HFFc6 (cell line): ENCODE measurements at places on chromosomes 1 and 21. TPM values are rescaled to one million over a fixed set of nuclear protein-coding genes. Genes with fewer than 3 reads are reported as not detected.

DNA sequence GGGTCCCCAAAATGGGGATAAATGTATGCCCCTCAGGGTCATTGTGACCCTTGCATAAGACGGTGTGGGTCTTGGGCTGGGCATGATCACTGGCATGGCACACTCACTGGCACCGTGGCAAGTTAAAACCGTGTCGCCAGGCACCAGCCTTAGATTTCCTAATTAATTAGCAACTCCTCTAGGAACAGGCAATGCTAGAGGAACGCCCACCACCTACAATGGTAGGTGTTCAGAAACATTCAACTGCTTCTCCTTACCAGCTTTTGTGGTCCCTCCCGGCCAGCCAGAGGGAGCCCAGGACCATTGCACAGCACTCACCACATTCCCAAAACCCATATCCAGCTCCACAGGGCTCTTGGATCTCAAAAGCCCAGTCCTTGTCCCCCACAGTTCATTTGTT, 36.4 kb downstream of the EPHA2 start:
- peaks cover 55% of the 10 kb centered on the region for H3K4me1 ChIP-seq
- H3K27me3 ChIP-seq, result peaks cover 20% of the 10 kb centered on the region
- peaks cover 14% of the 10 kb centered on the region for H3K36me3 ChIP-seq
- DNase-seq, result no peak
- no peak overlapping the region for H3K27ac ChIP-seq

GRCh38 chr1:170494369-170494768, 37.6 kb upstream of the GORAB start:
- H3K27me3 ChIP-seq, result no peaks in the 10 kb centered on the region
- DNase-seq, result no peak
- H3K36me3 ChIP-seq, result no peaks in the 10 kb centered on the region
- H3K4me1 ChIP-seq, result peaks cover 18% of the 10 kb centered on the region

- peaks cover 32% of the 10 kb centered on the region for H3K27me3 ChIP-seq
- H3K27ac ChIP-seq, result no peak overlapping the region
- peaks cover 17% of the 10 kb centered on the region; the same call in 1 of the 2 replicates for H3K4me1 ChIP-seq
- no peaks in the 10 kb centered on the region for H3K36me3 ChIP-seq
- DNase-seq, result no peak
- H3K4me3 ChIP-seq, result no peak overlapping the region
These were observed 20.4 kb upstream of the SLAMF9 start for GRCh38 chr1:159974350-159974965.

DNA sequence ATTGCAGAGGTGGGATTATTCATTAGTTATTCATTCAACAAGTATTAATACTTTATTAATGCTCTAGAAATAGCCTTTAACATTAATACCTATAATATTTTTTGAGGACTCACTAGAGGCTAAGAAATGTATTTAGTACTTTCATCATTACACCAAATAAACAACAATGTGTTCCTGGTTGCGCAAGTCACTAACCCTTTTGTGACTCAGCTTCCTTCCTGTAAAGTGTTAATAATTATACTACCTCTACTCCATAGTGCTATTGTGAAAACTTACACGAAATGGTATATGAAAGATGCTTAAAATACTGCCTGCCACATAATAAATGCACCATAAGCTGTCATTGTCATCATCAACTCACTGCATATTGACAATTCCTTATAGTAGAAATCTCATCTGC, 431.0 kb downstream of the DPYD start:
- H3K27me3 ChIP-seq, result no peaks in the 10 kb centered on the region
- no peak overlapping the region for H3K4me3 ChIP-seq
- peaks cover 21% of the 10 kb centered on the region for H3K4me1 ChIP-seq
- peak; percentile 9 for DNase-seq

DNA sequence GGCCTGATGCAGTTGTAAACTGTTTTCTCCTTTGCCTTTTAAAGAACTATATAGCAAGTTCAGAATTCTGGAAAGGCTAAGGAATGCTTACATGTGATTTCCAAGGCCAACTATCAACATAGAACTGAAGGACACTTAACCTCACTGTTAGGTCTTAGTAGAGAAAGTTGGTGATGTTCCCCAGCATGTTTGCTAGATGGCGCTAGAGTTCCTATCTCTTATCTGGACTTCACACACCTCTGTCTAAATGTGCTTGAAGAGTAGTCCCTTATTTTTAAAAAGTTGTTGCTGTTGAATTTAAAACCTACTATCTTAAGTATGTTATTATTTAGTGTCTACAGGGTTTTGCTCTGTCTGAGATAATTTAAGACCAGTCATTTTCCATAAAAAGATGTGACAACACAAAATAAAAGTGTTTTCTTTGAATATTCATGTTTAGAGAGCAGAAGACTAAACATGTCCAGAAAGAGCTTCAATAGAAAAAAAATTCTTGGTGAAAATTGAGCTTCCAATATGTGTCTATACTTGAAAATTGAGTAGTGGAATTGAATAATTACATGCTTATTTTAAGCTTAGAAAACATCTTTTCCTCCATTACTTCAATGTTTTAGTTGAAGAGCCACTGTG, 237.3 kb downstream of the S1PR1 start:
- no peak overlapping the region for H3K27ac ChIP-seq
- no peak overlapping the region for H3K4me3 ChIP-seq
- H3K27me3 ChIP-seq, result peaks cover 1% of the 10 kb centered on the region; the same call in 1 of the 2 replicates
- no peaks in the 10 kb centered on the region for H3K4me1 ChIP-seq
- H3K36me3 ChIP-seq, result no peaks in the 10 kb centered on the region
- DNase-seq, result no peak

GRCh38 chr21:36428761-36429432, 43.7 kb downstream of the CHAF1B start:
- H3K27me3 ChIP-seq, result no peaks in the 10 kb centered on the region
- peaks cover 36% of the 10 kb centered on the region for H3K4me1 ChIP-seq
- no peak for DNase-seq

DNA sequence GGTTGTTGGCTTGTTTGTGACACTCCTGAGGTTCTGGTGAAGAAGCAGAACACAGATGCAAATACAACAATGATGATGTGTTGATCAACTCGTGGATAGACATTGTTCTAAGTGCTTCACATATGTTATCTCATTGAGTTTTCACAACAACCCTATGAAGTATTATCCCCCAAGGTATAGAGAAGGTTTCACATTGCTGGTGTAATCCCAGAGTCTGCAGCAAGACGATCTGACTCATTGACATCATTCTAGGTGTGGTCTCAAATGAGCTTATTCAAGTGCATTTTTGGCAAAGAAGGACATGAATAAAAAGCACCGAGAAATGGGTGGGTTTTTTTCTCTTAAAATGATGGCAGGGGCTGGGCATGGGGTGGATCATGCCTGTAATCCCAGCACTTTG, 64.1 kb upstream of the SCAF4 start:
- no peak overlapping the region for H3K4me3 ChIP-seq
- H3K27ac ChIP-seq, result no peak overlapping the region
- H3K36me3 ChIP-seq, result no peaks in the 10 kb centered on the region
- H3K4me1 ChIP-seq, result no peaks in the 10 kb centered on the region

GRCh38 chr1:222417264-222417663, 130.6 kb downstream of the HHIPL2 start:
- no peaks in the 10 kb centered on the region for H3K36me3 ChIP-seq
- no peak overlapping the region for H3K27ac ChIP-seq
- no peak for DNase-seq
- no peak overlapping the region for H3K4me3 ChIP-seq
- peaks cover 16% of the 10 kb centered on the region for H3K27me3 ChIP-seq
- H3K4me1 ChIP-seq, result peaks cover 5% of the 10 kb centered on the region; the same call in 1 of the 2 replicates

DNA sequence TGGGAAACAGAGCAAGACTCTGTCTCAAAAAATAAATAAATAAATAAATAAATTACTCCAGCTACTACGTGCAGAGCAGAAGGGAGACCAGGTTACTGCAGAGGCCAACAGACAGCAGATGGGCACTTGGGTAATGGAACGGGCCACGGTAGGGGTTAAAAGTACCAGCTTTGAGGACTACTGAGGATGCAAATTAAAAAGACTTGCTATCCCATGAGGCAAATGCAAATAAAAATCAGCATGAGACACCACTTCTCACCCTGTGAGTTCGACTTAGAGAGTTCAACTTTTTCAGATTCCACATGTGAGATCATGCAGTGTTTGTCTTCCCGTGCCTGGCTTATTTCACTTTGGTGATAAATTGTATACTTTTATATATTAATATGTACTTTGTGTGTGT, 6.6 kb downstream of the SLC2A5 start:
- no peak overlapping the region for H3K27ac ChIP-seq
- peaks cover 43% of the 10 kb centered on the region for H3K4me1 ChIP-seq
- H3K4me3 ChIP-seq, result no peak overlapping the region
- H3K36me3 ChIP-seq, result 0 out of 2 replicates have a peak, but pooled peaks cover 4% of the 10 kb centered on the region
- peaks cover 3% of the 10 kb centered on the region; the same call in 1 of the 2 replicates for H3K27me3 ChIP-seq

- no peak overlapping the region for H3K4me3 ChIP-seq
- DNase-seq, result no peak
- 0 out of 2 replicates have a peak, but pooled peaks cover 2% of the 10 kb centered on the region for H3K27me3 ChIP-seq
- H3K36me3 ChIP-seq, result 0 out of 2 replicates have a peak, but pooled peaks cover 4% of the 10 kb centered on the region
These were observed 275.1 kb downstream of the NPHP4 start for GRCh38 chr1:5717031-5717682.

DNA sequence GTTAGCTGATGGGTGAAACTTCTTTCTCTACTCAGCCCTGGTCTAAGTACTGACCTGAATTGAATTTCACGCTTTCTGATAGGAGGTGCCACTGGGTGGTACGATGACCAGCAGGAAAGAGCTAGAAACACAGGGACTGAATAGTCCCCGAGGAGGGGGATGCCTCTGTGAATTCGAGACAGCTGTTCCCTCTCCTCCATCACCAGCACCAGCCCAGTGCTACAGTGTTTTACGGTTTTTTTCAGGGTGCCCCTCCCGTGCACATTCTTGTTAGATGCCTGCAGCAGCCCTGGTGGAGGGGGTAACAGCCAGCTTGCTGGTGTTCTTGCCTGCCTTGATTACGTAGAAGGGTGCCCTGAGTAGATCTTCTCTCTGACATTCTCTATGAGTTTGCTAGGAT, 7.1 kb downstream of the HUNK start:
- peaks cover 9% of the 10 kb centered on the region for H3K27me3 ChIP-seq
- H3K4me1 ChIP-seq, result no peaks in the 10 kb centered on the region
- no peaks in the 10 kb centered on the region for H3K36me3 ChIP-seq
- no peak overlapping the region for H3K4me3 ChIP-seq
- DNase-seq, result no peak

GRCh38 chr1:175673371-175674150, 69.8 kb downstream of the TNR start:
- DNase-seq, result no peak
- no peak overlapping the region for H3K4me3 ChIP-seq
- peaks cover 2% of the 10 kb centered on the region; the same call in 1 of the 2 replicates for H3K27me3 ChIP-seq
- no peaks in the 10 kb centered on the region for H3K36me3 ChIP-seq

GRCh38 chr1:217115404-217116380, 392.5 kb upstream of the ESRRG start:
- 0 out of 2 replicates have a peak, but pooled peaks cover 4% of the 10 kb centered on the region for H3K36me3 ChIP-seq
- no peaks in the 10 kb centered on the region for H3K4me1 ChIP-seq
- H3K27ac ChIP-seq, result no peak overlapping the region
- no peaks in the 10 kb centered on the region; the same call in 1 of the 2 replicates for H3K27me3 ChIP-seq
- DNase-seq, result no peak

- no peaks in the 10 kb centered on the region for H3K36me3 ChIP-seq
- peaks cover 6% of the 10 kb centered on the region; the same call in 1 of the 2 replicates for H3K4me1 ChIP-seq
- no peak overlapping the region for H3K4me3 ChIP-seq
- peaks cover 1% of the 10 kb centered on the region for H3K27me3 ChIP-seq
- no peak overlapping the region for H3K27ac ChIP-seq
These were observed 387.1 kb downstream of the OMA1 start for GRCh38 chr1:58159434-58159830.

GRCh38 chr21:42379426-42380215, 13.3 kb upstream of the TFF1 start:
- no peaks in the 10 kb centered on the region for H3K4me1 ChIP-seq
- H3K4me3 ChIP-seq, result no peak overlapping the region
- no peaks in the 10 kb centered on the region for H3K27me3 ChIP-seq
- no peak for DNase-seq
- no peak overlapping the region for H3K27ac ChIP-seq
- peaks cover 8% of the 10 kb centered on the region; the same call in 1 of the 2 replicates for H3K36me3 ChIP-seq

GRCh38 chr1:213393860-213394259, 342.8 kb downstream of the RPS6KC1 start:
- H3K4me3 ChIP-seq, result no peak overlapping the region
- H3K27me3 ChIP-seq, result peaks cover 3% of the 10 kb centered on the region
- H3K4me1 ChIP-seq, result no peaks in the 10 kb centered on the region

GRCh38 chr1:84912726-84913554, 19.9 kb upstream of the LPAR3 start:
- H3K4me1 ChIP-seq, result peaks cover under 1% of the 10 kb centered on the region
- no peak for DNase-seq
- H3K4me3 ChIP-seq, result no peak overlapping the region
- H3K27me3 ChIP-seq, result peaks cover 13% of the 10 kb centered on the region
- no peak overlapping the region for H3K27ac ChIP-seq

DNA sequence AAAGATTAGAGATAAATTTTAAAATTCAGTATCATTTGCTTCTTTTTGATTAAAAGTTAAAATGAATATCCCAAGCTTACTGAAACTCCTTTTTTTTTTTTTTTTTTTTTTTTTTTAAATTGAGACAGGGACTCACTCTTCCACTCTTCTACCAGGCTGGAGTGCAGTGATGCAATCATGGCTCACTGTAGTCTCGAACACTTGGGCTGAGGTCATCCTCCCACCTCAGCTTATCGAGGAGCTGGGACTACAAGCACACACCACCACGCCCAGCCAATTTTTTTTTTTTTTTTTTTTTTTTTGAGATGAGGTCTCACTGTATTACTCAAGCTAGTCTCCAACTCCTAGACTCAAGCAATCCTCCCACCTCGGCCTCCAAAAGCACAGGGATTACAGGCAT, 92.1 kb upstream of the RGS18 start:
- H3K27ac ChIP-seq, result no peak overlapping the region
- H3K4me3 ChIP-seq, result no peak overlapping the region
- no peaks in the 10 kb centered on the region for H3K4me1 ChIP-seq

DNA sequence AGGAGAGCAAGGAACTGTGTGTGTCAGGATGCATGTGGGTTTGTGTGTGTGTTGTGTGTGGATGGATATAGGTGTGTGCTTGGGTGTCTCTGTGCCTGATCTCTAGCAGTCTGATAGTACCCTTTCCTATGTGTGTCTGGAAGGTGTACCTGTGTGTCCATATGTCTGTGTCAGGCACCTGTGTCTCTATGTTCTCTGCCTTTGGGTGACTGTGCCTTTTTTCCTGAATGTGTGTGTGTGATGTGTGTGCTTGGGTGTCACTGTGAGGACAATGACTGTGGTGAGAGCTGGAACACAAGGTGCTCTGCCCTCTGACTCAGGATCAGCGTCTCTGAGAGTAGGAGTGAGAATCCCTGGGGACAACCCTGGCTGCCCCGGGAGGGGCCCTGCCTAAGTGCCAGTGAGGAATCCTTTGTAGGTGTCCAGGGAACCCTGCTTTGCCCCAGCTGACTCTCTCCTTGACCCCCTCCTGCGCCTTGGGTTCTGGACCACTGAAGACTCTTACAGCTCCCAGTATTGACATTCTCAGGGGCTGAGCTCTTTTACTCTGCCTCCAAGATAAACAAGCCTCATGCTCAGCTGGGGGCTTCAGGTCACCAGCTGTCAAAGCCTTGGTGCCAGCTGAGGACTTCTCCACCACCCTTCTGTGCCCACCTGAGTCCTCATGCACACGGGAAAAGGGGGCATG, 735 bp upstream of the EFNA3 start:
- H3K4me1 ChIP-seq, result peaks cover 17% of the 10 kb centered on the region
- no peaks in the 10 kb centered on the region for H3K36me3 ChIP-seq
- H3K27me3 ChIP-seq, result peaks cover 40% of the 10 kb centered on the region
- H3K27ac ChIP-seq, result no peak overlapping the region
- no peak overlapping the region for H3K4me3 ChIP-seq

Gene ZNF593OS
- not detected in 3 replicates for total RNA-seq

Gene PRAMEF33
- not detected in 3 replicates for total RNA-seq

Gene LMX1A
- total RNA-seq, result not detected in 3 replicates

Gene AMY2B
- total RNA-seq, result 0.33 to 0.87 TPM (median 0.46 TPM) in 3 replicates

Gene SELL
- total RNA-seq, result 0.12 to 0.39 TPM (median 0.25 TPM) in 3 replicates

Gene RAB7B
- total RNA-seq, result 2.6 to 5.9 TPM (median 3.3 TPM) in 3 replicates

Gene GJA9
- total RNA-seq, result not detected in 3 replicates
